Stimulated activated CD4-positive, alpha-beta T cell treated with anti-CD3 and anti-CD28 coated beads, Interleukin-15, amount 100 ng/mL, for 1 hour (primary cell): ENCODE measurements at places on chromosomes 13 and 19.

DNA sequence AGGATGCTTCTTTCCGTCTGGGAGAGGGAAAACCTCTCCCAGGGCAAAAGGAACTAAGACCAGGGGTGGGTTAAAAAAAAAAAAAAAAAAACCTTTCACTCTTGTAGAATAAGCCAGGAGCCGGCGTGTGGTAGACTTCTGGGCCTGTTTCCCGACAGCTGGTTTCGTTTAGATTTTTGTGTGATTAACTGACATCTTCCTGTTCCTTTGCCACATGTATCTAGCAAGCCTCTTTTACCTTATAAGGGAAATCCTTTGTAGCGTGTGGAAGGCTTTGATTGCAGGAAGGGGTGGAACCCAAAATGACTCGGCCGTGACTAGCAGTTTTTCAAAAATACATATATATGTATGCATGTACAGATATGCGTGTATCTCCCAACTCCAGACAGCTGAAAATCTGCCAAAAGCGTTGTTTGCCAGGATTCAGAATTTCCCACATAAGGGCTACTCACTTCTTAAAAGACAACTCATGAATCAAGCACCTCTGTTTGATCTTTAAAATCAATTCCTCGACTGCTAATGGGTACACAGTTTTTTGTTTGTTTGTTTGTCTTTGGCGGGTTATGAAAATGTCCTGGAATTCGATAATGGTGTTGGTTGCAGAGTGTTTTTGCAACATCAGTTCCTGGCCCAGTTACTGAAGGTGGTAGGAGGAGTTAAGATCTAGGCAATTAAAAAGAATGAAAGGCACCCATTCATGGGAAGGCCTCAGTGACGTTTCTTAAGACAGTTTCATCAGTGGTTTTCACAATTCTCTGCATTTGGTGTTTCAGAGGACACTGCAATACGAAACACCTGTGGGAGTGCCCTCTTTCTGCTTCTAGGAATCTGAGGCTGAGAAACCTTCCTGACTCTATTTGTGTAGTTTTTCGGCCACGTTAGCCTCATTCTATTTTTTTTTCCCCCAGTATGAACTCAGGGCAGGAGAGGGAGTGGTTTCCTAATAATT lies 2.7 kb downstream of the TPM4 start:
- no peak for DNase-seq

DNA sequence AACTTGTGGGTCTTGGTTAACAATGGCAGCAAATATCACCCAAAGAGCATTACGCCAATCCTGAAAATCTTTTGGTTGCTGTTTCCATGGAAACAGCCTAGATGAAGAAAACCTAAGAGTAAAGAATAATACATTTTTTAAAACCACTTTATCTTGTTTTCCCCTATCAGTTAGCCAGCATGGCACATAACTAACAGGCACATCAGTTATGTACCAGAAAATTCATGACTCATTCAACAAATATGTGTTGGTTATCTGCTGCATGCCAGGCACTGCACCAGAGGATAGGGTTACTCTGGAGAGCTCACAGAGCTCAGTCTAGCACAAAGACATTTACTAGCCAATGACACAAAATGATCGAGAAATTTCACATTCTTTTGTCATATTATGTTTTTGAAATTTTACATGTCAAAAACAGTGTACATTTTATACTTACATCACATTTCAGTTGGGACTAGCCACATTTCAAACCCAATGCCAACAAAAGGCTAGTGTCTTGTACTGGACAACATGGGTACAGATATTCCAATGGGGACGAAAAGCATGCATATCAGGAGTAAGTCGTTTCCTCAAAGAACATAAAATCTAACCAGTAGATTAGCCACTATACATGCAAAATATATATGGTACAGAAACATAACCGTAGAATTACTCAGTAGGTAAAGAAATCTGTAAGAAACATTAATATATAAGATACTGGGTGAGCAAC lies 20.3 kb downstream of the LNX2 start:
- no peak for DNase-seq

GRCh38 chr19:2533686-2534422 lies 57.9 kb downstream of the GADD45B start:
- no peak for DNase-seq

DNA sequence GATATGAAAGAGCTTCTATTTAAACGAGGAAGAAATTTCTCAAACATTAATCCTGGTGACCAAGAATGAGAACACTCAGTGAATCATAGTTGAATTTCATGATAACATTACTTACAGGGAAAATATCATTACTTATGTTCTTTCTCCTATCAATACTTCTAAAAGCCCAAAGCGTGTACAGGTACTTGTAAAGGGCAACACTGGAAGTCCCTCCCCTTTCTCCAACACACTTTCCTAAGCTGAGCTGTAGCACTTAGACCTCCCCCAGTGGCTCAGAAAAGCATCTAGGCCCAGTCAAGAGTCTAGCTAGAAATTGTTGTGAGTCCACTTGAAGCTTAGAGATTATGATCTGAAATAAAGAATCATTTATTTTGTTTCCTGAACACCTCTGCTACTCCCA lies 150.7 kb downstream of the ABCC4 start:
- no peak for DNase-seq

- DNase-seq: no peak
Measured at GRCh38 chr13:35690581-35691207, 214.2 kb upstream of the MAB21L1 start.

GRCh38 chr13:27601803-27602202 lies 18.5 kb downstream of the LNX2 start:
- DNase-seq: no peak

DNA sequence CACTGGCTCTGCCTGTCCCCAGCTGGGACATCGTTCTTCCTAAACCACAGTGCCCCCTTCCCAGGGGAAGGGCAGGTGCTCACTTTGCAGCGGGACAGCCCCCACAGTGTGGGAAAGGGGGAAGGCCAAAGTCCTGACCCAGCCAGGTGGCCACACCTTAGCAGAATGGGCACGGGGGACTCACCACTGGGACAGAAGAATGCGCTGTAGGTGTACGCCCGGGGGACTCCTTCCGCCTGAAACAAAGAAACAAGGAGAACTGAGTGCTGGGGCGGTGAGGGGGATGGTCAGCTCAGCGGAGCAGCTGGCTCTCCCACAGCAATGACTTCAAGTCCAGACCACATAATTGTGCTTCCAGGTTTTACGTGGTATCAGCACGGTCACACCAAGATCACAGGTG lies 49.4 kb downstream of the F2RL3 start:
- no peak for DNase-seq
